Right forelimb (tissue), 1 donor: ENCODE measurements at places on chromosomes 7 and 10.

- peak; percentile 77 for DNase-seq
Observed at GRCh38 chr7:2886900-2887299, 42.8 kb upstream of the GNA12 start.

DNA sequence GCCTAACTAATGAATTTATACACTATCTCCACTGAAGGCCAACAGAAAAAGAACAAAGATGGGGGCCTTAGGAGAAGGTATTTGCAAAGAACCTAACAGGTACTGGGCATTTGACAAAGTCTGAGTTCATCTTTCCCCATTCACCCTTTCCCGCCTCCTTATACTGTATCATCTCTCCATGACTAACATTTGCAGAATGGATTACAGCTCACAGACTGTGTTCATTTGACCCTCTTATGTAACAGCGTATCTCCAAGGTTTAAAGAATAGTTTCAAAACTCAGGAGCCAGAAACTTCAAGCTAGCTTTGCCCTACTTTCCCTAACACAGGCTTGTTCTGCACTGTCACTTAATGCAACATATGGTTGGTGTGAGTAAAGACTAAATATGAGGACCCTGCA, 238.7 kb upstream of the CELF2 start:
- DNase-seq, result no peak

DNA sequence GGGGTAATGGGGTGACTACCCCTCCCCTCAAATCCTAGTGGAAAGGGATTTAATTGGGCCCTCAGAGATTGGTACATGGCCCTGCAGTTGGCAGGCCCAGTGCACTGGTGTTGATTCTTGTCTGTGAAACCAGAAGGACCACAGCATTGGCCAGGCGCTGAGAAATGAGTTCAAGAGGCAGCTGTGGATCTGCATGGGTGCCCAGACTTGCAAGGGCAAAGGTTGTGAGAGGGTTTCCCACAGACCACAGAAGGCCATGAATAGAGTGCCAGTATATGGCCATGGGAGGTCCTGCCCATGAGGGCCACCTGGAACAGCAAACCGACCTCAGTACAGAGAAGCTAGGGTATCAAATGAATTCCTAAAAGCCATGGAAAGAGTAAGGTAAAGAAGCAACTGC, 32.9 kb downstream of the TMEM168 start:
- DNase-seq, result no peak

DNA sequence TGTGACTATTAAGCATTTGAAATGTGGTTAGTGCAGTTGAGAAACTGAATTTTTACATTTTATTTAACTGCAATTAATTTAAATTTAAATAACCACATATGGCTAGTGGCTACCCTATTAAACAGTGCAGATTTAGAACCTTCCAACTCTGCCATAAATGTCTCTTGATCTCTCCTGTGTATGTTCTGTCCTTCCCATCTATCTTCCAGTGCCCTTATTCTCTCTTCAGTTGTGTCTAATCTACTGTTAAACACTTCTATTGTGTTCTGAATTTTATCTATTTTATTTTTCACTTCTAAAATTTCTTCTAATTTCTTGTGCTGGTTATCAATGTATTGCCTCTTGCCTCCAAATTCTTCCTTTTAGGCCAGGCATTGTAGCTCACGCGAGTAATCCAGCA, 105.0 kb downstream of the CUL2 start:
- DNase-seq, result no peak

DNA sequence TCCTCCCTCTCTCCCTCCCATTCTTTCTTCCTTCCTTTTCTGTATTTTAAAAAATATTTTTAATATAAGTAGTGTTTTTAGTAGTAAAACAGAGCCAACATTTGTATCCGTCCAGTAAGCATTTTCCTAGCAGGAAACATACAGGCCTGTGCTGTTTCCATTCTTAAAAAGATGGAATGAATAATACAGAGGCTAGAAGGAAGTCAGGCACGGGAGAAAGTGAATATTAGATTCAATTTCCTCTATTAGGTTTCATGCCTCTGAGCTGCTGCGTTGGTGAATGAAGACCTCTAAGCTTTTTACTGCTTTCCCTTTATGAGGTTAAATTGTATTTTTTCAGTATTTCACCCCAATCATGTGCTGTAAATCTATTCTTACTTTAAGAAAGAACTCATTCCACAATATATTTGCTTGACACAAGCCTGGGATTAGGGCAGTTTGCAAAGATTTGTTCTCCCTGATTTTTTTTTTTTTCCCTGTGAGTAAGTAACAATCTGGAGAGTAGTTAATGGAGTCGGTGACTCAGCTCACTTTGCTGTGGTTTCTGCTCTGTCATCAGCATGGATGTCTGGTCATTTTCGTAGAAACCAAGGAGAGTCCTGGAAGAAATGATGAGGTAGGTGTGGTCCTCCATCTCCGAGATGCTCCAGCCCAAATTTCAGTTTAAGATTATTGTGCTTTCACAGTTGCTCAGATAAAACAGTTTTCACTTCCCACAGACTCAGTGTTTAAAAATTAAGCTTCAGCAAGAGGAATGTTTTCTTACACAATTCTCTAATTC, 76.1 kb upstream of the PITRM1 start:
- DNase-seq, result no peak

DNA sequence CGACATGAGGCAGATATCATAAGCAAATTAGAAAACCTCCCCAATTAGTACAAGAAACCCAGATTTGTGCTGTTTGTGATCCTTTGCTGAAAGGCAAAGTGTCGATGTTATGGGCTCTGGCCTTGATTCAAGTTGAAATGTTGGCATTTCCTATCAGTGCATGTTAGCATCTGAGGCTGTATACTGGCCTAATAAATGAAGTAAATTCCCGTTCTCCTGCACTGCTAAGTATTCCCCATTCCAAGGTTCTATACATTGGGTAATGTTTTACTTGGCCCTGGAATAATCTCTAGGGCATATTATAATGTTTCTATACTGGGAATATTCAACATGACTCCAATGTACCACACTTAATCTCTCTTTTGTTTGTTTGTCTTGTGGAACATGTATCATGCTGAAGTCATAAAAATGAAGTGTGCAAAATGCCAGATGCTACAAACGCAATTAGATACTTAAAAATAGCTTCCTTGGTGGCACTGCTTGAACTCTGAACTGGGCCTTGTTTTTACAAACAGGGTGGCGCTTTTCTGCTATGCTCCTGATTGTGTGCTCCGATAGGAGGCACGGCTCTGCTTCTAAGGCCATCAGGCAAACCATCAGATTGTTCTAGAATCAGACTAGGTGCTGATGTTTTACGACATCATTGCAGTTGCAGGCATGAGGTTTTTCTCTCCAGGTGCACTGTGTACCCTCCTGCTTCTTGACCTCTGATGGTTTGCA, 156.7 kb upstream of the TCF7L2 start:
- DNase-seq, result no peak

GRCh38 chr7:5337047-5337446, 54.3 kb downstream of the SLC29A4 start:
- DNase-seq, result no peak

GRCh38 chr10:55348534-55348933, 547.5 kb upstream of the PCDH15 start:
- DNase-seq, result no peak
